Dermis microvascular lymphatic vessel endothelial cell (primary cell): ENCODE measurements at places on chromosomes 4 and X. TPM values are rescaled to one million over a fixed set of nuclear protein-coding genes. Genes with fewer than 3 reads are reported as not detected.

DNA sequence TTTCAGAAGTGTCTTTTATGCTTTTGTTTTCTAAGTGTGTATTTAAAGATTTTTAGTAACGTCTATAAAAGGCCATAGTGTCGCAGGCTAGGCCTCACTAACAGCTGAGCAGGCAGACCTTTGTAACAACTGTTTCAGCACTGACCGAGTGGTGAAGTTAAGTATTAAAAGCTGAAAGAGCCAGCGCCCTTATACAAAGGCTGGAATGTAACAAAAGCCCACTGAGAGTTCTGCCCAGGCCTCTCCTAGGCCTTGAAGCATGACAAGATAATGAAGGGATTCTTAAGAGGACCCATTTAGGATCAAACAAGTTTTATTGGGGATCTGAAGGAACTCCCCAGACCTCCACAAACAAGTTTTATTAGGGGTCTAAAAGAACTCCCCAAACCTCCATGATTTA lies 722.5 kb upstream of the PRKX start:
- no peak for DNase-seq

The ZNF157 gene
- total RNA-seq: not detected in 2 replicates

The CT45A8 gene
- not detected in 2 replicates for total RNA-seq

The MUC7 gene
- total RNA-seq: not detected in 2 replicates

The ANXA3 gene
- total RNA-seq: 16.2 and 36.1 TPM in 2 replicates

The MSX1 gene
- total RNA-seq: 2.1 and 2.3 TPM in 2 replicates

DNA sequence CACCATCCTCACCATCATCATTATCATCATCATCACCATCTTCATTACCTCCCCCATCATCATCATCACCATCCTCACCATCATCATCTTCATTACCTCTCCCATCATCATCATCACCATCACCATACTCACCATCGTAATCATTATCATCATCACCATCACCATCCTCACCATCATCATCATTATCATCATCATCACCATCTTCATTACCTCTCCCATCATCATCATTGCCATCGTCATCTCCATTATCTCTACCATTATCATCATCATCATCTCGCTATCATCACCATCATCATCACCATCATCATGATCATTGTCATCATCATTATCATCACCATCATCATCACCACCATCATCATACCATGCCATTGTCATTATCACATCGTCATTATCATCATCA lies 362.9 kb downstream of the DHRSX start:
- no peak for DNase-seq

GRCh38 chr4:55729351-55730279 lies 90.0 kb upstream of the EXOC1L start:
- no peak for DNase-seq

The PKD2 gene
- total RNA-seq: 20.6 and 23.0 TPM in 2 replicates
